AML-193 (cell line): ENCODE measurements at places on chromosomes 11 and 22.

DNA sequence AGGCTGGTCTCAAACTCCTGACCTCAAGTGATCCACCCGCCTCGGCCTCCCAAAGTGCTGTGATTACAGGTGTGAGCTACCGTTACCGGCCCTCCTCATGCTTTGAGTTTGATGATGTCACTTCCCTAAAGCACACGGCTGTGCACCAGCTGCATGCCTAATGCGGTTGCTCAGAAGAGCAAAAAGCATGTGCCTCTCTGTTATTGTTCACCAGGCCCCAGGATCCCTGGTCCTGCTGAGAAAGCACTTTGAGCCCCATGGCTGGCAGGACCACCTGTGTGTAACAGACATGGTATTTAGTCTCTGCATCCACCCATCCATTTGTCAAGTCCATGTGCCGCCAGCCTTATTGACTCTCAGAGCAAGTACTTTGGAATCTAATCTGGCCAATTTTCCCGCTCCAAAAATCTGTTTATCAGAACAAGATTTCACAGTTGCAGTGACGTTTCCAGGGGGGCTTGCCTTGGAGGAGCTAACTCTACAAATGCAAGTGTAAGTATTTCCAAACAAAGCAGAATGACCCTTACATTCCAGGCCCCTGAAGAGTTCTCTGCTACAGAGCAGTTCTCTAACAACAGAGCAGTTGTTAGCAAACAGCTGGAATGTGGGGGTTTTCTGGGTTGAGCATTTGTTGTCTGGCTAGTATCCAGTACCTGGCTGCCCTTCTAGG is 89.4 kb downstream of the LDLRAD3 start:
- no peak for DNase-seq

DNA sequence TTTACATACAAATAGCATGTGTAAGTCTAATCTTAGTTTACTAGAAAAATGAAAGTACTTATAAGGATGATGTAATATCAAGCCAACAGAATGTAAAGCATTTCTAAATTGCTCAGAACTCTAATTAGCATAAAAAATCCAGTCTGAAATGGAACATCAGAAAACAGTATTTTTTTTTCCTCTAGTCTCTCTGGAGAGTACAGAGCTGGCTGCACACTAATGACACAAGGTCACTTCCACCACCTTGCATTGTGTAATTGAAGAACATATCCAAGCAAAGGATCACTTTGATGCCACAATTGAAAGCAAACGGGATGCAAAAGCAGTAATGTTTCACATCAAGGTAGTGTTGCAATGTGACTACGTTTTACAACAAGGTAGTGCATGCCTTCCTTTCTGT is 548.0 kb upstream of the LUZP2 start:
- no peak for DNase-seq

GRCh38 chr11:23873406-23873805 is 623.4 kb upstream of the LUZP2 start:
- DNase-seq: no peak

DNA sequence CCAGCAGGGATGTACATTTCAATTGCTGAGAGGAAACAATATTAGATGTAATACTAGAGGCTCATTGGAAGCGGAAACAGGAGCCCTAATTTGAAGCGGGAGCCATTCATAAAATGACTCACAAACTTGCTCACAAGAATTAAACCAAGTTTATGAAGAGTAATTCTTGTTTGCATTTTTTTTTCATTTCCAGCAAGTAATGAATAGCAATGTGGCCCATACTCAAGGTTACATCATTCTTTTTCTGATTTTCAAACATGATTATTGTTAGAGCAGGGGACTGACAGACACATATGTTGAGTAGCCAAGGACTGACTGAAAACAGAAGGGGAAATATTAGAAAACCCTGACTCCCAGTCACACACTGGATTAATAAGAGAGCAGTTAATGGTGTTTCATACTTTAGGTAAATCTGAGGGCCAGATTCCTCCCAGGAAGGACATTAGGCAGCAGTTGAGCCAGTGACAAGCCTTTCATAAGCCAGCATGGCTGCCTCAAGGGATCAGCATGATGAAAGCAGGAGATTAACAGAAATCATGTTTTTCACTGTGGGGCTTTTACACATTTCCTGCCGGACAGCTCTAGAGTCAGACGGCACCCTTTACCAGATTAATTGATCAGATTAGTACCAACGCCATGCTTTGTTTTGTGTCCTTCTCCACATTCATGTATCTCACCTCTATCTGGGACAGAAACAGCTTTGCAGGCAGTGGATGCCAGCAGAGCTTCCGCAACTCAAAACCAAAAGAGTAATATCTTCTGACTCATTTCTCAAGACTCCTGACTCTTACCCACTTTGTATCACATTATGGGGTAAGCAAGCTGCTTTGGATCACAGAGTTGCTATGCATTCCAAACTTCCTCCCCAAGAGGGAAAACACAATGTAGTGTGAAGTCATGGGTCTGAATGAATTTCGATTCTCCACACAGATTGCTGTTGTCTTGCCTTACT is 831.6 kb downstream of the KCNA4 start:
- no peak for DNase-seq

DNA sequence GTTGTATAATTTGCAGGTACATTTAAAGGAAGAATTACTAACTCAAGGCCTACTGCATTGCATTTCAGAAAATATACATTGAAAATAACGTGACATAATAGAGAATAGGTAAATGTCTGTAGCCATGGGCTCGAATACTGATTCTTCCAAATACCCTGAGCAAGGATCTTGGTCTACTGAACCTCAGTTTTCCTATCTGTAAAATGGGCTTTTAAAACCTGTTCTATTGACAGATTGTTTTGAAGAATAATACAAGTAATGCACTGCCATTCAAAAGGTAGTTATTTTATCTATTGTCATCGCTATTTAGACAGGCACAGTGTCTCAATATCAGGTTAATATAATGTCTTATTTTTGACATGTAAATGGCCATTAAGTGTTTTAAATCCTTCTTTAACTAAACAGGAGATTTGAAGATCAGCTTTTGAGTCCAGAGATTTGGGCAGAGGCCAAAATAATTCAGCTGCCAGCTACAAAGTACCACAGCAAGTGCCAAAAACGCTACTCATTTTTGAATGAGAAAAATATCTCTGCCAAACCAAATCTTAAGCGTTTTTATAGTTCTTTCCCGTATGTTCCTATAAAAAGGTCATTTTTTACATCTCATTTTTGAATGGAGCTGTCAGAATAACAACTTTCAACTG is 56.7 kb downstream of the CTSC start:
- no peak for DNase-seq

DNA sequence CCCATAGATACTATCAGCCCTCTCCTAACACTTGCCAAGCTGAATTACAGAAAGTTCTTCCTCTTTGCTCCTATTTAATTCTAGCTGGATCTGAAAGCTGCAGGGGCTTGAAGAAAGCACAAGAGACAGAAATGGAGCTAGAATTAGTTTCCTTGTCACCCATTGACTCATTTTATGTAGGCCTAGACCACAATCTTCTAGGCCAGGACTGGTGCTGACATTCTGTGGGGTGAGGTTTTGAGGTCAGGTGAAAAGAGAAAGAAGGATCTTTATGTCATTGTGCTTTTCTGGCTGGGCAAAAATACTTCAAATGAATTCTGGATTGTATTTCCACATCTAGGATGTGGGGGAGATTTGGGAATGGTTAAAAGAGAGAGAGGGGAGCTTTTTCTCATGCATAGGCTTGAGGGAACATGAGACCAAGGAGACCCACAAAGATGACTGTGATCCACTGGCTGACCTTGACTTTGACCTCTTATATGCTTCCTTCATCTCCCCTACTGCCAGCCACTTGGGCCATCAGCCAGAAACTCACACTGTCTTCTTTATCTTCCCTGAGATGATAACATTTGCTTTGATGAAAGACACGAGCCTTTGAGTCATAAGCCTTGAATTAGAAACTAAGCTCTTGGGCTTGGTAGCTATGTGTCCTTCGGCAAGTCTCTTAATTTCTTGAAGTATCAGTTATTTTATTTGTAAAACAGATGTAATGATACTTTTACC is 274.9 kb upstream of the CADM1 start:
- DNase-seq: no peak

DNA sequence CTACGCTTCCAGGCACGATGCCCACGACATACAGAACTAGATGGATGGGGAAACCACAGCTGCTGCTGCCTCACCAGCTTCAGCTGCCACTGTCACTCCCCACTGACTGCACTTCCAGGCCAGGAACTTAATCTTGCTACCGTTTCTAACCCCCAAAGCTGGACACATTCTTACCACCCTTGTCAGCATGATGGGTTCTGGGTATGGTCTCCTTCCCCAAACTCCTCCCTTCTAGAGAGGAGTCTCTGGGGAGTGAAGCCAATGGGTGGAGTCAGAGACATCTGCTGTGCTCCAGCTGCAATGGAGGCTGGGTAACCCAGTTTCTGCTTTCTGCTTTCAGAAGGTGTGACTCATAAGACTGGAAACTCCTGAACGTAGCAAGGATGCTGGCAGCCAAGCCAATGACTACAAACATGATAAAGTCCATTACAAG is 87.0 kb upstream of the THY1 start:
- DNase-seq: no peak

DNA sequence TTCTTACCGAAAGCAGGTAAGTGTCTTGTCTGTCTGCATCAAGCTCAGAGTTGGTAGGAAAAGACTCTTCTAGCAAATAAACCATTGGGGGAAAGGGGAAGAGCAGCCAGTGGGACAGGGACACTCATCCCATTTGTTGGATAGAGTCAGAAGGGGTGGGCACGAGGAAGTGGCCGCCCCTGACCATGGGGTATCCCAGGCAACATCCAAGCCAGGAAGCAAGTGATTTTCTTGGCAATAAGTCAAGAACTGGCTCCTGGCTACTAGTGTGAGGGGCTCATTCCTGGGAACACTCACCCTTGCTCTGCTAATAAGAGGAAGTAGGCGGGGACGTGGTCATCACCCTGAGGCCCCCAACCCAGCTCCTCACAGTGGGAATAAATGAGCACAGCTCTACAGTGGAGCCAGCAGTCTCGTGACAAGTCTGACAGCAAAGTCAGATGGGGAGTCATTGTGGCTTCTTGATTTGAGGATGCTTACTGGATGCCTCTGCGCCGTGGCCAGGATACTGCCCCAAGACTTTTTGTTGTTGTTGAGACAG is 6.7 kb downstream of the SLC25A18 start:
- no peak for DNase-seq

- no peak for DNase-seq
Observed at GRCh38 chr11:31956310-31956709, 134.6 kb upstream of the RCN1 start.

- no peak for DNase-seq
Observed at GRCh38 chr11:85385547-85385946, 241.6 kb downstream of the DLG2 start.

DNA sequence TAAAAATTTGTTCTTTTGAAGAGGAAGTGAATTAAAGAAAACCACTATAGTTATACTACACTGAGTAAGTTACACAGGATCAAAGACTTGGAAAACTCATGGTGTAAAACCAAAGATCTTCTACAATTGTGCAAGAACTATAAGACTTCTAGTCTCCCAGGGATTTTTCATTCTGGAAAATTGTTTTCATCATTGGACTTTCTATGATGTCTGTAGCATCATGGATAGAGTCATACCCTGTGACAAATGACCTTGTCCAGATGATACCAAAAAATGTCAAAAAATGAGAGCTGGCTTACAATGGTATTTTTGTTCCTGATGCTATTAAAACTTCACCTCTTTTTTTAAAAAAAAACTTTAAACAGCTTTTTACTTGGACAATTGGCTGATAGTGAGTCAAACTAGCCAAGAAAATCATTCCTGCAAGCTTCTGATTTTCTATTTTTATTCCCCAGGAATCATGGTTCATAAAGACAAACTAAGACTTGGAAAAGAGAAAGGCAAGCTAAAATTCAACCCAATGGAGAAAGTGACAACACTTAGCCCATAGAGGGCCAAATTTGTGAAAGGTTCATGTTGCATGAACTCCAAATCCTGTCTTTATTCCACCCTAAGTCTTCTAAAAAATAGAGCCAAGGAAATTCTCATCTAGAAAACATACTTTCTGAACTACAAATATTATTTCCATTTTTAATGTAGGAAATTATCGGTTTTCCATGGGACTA is 30.7 kb downstream of the ME3 start:
- no peak for DNase-seq

DNA sequence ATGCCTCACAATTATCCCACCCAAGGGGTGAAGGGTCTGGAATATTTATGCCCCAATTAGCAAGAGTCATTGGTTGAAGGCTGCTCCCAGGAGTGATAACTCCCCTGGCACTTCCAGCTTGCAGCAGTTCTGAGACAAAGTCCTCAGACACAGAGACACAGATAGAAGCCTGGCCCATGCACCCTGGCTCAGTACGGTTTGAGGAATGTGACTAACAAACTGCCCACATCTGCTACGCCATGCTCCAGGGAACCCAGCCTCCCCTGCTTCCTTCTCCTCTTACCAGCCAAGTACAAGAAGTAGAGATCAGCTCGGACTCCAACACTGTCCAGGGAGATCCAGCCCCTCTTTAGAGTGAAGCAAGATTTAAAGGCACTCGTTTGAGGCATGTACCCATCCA is 48.5 kb upstream of the BMAL1 start:
- DNase-seq: no peak
